ENCODE measurements at places on chromosomes 6 and 20.

- no peak for DNase-seq
Observed at GRCh38 chr6:169896826-169897456, 145.5 kb downstream of the ERMARD start.

DNA sequence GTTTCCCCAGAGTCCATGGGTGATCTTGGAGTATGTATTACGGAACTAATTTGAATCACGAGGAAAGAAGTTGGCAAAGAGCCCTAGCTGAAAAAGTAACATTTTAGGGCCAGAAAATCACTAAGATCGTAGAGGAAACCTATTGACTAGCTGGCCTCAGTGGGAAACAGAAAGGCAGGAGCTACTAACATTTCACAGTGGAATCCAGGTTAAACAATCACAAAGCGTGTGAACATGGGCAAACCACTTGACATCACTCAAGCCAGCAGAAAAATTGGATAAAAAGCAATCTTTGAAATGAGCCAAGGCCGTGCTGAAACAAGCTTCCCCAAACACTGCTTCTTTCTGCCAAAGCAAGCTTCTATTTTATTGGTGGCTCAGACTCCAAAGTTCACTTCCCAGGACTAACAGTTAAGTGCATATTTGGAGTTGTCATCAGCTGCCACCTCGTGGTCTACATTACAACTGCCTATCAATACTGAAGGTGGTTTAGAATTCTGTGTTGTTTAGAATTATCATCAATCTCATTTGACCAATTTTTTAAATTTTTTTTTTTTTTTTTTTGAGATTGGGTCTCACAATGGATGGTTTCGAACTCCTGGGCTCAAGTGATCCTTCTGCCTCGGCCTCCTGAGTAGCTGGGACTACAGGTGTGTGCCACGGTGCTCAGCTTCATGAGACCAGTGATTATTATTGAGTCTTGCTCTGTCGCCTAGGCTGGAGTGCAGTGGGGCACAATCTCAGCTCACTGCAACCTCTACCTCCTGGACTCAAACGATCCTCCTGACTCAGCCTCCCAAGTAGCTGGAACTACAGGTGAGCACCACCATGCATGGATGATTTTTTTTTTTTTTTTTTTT lies 10.6 kb downstream of the RPS10 start:
- peak; percentile 44 for DNase-seq

GRCh38 chr6:36368421-36368820 lies 19.0 kb downstream of the ETV7 start:
- DNase-seq = no peak

GRCh38 chr6:28258877-28259777 lies at the start of gene NKAPL:
Gene NKAPL (plus strand): TSS chr6:28259297. CDS start chr6:28259372, 75 bp downstream.
- DNase-seq = no peak

DNA sequence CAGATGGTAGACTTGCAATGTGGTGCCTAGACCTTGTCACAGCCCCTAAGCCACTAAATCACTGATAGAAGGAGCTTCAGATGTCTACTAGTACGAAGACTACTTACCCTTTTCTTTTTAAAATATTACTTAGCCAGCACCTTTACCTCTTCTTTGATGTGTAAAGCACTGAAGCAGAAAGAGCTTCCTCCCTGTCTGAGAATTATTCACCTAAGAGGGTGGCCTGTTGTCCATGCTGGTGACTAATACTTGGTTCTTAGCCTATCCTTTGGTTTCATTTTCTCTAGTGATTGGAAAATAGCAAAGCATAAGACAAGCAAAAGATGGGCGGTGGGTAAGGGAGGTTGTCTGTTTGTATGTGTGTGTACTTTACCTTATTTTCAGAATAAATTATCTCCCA lies 794.6 kb downstream of the TFAP2A start:
- no peak for DNase-seq

- no peak for DNase-seq
Observed at GRCh38 chr20:47031004-47031403, 136.4 kb downstream of the EYA2 start.

- no peak for DNase-seq
Observed at GRCh38 chr6:168377856-168378832, 58.6 kb upstream of the DACT2 start.

DNA sequence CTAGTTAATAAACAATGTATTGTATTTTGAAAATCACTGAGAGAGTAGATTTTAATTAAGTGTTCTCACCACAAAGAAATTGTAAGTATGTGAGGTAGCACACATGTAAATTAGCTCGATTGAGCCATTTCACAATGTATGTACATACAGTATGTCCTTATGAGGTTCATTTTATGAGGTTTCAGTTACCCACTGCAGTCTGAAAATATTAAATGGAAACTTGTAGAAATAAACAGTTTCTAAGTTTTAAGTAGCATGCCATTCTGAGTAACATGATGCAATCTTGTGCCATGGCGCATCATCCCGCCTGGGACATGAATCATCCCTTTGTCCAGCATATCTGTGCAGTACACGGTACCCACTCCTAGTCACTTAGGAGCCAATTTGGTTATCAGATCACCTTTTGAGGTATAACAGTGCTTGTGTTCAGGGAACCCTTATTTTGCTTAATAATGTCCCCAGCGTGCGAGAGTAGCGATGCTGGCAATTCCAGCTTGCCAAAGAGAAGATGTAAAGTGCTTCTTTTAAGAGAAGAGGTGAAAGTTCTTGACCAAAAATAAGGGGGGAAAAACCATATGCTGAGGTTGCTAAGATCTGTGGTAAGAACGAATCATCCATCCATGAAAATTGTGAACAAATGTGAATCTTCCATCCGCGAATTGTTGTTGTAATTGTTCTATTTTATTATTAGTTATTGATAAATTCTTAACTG lies 64.7 kb downstream of the KCNS1 start:
- no peak for DNase-seq

DNA sequence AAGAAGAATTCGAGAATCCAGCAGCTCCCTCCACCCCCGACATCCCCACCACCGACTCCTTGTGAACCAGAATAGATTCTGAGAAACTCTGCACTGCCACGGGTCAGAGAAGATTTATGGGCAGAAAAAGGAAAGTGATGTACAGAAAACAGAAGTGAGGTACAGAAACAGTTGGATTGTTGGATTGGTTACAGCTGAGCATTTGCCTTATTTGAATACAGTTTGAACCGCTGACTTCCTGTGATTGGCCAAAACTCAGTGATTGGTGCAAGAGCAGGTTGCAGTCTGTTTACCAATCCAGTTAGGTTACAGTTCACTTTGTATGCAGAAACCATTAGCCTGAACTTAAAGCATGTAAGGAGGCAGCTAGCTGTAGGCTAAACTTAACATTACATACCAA lies 131.2 kb upstream of the HDDC2 start:
- DNase-seq = no peak

GRCh38 chr6:109304284-109305015 lies 77.8 kb downstream of the CD164 start:
- DNase-seq = no peak

- DNase-seq = no peak
Observed at GRCh38 chr20:58076405-58076804, 152.0 kb downstream of the ANKRD60 start.

DNA sequence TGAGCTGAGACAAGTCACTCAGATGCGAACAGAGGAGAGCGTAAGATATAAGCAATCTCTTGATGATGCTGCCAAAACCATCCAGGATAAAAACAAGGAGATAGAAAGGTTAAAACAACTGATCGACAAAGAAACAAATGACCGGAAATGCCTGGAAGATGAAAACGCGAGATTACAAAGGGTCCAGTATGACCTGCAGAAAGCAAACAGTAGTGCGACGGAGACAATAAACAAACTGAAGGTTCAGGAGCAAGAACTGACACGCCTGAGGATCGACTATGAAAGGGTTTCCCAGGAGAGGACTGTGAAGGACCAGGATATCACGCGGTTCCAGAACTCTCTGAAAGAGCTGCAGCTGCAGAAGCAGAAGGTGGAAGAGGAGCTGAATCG lies 9.5 kb upstream of the SNRNP48 start:
- DNase-seq = no peak

DNA sequence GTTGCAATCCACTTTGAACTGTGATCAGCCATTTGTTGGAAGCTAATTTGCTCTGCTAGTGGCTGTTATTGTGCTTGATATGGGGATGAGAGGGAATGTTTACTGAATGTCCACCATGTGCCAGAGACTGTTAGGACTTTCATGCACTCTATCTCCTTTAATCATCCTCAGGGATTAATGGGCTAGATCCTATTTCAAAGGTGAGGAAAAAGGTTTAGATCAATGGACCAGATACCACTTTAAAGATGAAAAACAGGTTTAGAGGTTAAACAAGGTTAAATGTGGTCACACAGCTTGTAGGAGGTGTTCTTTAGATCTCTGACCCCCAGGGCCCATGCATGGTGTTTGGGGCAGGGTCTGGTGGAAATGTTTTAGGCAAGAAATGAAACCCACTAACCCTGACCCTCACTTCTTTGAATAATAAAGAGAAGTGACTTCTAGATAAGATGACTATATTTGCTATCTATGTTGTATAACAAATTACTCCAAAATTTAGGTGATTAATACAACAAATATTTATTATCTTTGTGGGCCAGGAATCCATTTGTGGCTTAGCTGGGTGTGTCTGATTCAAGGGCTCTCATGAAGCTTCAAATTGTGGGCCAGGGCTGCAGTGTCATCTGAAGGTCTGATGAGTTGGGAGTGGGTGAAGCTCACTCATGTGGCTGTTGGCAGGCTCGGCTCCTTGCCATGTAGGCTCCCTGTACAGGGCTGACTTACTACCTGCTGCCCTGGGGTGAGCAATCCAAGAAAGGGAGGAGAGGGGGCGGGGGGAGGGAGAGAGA lies 127.8 kb upstream of the FOXA2 start:
- no peak for DNase-seq

DNA sequence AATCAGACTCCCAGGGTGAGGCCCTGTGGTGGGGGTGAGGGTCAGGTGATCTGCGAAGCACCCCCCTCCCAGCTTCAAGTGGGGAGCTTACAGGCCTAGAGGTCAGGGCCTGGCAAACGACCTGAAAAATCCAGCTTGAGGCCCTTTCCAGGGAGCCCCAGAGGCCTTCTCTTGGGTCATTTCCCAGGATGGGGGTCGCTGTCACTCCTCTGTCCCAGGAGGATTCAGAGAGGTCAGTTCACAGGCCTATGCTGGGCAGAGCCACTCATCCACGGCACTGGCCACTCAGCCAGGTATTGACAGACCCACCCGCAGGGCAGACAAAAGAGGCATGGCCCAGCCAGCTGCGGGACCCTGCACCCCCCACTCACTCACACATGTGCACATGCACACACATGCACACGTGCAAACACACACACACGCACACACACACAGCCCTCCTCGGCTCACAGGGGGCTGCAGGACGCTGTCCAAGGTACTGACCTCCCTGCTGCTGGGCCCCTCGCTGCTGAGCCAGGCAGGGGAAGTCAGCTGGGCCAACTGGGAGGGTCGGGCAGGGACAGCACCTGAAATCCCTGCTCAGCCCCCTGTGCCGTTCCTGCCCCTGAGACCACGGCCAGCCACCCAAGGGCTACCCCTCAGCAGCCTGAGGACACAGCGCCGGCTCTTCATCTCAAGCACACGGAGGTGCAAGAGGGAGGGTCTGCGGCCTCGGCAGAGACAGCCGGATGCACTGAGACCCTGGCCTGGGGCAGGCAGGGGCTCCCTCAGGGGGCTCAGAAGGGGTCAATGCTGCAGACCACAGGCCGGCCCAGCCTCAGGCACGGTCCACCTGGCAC lies 113.8 kb downstream of the TAF4 start:
- peak; percentile 20 for DNase-seq

DNA sequence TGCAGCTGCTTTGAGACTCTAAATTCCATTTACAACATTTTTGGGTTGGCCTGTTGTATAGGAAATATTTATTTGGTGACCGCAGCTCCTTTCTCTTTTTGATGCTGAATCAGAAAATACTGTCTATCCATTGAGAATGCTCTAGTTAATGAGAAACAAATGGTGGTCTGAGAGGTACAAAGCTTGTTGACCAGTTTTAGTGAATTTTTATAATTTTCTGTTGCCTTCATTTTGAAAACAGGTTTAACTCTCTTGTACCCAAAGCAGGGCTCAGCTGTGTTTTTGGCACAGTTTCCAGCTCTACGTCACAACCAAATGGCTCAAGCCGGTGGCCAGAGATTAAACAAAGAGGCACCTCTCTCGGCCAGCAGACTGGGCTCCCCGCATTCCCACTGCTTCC lies 113.2 kb downstream of the FNDC1 start:
- no peak for DNase-seq

DNA sequence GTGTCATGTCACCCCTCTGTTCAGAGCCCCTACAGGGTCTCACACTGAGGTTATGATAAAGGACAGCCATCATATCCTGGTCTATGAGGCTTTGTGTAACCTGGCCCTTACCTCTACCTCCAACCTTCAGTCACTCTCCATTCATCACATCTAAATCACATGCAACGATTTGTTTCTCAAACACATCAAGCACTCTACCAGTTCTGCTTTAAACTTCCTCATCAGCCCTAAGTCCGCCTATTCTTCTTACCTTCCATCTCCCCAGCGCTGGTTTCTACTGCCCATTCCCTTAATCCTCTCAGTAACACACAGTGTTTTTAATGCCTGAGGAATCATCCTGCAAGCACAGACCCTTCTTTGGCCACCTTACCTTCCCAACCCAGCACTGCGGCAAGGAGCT lies 17.9 kb upstream of the BACH2 start:
- no peak for DNase-seq

GRCh38 chr6:3343089-3343883 lies 84.5 kb downstream of the PSMG4 start:
- DNase-seq = peak; percentile 78

- no peak for DNase-seq
Observed at GRCh38 chr6:43570876-43571441, 4.9 kb downstream of the XPO5 start.

DNA sequence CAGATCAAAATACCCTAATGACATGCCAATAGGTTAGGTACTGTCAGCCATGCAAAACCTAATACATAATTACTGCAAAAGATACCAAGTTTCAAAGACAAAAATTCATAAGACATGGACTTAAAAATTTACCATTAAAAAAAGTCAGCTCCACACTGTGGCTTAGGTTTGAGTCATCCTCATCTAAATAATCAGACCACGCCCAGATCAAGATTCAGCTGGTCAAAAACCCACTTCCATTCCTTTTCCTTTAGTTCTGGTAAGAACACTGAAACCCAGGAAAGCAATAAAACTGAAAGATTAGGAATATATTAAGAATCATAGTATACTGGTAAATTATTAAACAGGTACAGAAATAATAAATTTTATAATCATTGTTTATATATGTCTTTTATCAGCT lies 81.0 kb upstream of the ASF1A start:
- DNase-seq = no peak

GRCh38 chr6:168452685-168453377 lies 11.8 kb downstream of the SMOC2 start:
- DNase-seq = no peak
